C1 segment of cervical spinal cord (tissue), 14 donors: ENCODE measurements at places on chromosomes 7 and 10.

GRCh38 chr7:48176356-48176893 is 5.2 kb downstream of the ABCA13 start:
- DNase-seq: no peak

DNA sequence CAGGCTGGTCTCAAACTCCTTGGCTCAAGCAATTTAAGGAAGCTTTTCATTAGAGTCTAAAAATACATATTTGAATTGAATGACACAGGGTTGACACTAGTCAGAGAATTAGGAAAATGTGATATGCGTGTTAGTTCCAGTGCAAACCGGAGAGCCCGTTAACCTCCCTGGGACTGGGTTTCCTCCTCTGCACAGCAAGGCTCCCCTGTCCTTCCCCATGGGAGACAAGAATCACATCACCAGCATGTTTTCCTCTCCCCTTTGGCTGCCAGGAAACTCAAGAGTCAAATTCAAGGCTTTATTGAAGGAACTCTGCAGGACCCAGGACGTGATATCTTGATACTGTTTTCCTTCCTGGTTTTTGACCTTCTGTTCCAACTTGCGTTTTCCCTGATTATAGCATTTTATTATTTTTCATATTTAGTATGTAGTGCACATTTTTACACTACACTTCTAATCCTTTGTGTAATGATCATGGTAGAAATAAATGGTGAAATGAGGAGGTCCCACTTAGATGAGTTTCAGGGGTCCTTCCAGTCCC is 24.9 kb downstream of the GSTO2 start:
- DNase-seq: no peak

DNA sequence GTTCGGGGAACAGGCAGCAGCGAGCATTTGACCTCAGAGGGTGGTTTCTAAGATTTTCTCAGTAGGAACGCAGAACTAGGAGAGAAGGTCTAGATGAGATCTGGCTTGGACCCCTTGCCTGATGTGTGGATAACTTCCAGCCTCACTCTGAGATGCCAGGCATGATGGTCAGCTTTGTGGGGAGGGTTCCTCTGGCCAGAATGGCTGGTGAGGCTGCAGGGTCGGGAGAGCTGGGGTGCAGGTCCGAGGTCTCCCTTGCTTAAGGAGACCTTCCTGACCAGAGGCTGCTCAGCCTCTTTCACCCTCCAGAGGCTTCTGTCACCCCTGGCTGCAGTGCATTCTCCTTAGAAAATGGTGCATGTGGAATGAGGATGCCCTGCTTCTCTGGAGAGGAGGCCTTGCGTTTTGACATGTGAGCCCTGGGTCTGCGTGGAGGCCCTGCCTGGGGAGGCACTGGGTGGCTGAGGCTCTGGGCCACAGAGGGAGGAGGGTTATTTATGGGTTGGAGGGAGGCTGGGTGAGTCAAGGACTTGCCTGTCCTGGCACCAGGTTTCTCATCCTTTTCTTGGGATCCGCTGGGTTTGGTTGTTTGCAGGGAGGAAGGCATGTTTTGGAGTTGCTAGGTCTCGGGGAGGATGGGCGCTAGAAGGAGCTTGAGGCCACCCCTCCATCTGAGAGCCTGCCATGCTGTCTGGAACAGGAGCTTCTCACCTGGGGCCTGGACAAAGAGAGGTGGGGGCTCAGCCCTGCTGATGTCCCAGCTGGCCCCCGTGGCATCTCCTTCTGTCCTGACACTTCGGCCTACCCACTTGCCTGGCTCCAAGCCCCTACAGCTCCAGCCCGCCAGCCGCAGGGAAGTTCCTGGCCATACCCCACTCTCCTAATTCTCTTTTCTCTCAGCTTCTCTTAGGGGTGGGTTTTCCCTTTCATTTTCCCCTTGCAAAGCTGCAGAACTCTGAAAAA is 3.9 kb downstream of the FAM241B start:
- no peak for DNase-seq

DNA sequence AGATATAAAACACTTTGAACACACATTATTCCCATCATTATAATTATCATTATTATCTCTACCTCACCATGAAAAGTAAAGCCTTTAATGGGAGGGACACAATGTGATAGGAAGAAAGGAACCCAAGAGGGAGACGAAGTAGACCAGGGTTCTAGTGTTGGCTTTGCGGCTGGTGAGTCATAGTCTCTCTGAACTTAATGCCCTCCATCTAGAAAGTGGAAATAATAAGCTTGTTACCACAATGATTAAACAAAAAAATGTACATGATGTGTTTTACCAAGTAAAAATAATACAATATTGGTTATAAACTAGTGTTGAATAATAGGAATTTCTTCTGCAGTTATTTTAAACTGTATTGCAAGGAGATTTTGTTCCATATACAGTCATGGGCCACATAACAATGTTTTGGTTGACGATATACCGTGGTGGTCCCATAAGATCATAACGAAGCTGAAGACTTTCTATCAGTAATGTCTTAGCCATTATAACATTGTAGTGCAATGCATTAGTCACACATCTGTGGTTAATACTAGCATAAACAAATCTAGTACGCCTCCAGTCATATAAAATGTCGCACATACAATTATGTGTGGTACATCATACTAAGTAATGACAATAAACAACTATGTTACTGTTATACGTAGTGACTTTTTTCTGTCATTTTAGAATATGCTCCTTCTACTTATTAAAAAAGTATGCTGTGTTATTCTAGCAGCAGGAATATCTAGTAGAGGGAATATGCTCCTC is 450.6 kb upstream of the SORCS1 start:
- no peak for DNase-seq

- peak; percentile 17 for DNase-seq
These were observed 193.8 kb upstream of the CCDC6 start for GRCh38 chr10:60099998-60100747.
